ENCODE measurements at places on chromosomes 12 and 14. TPM values are rescaled to one million over a fixed set of nuclear protein-coding genes. Genes with fewer than 3 reads are reported as not detected.
A peak's percentile ranks its signal among the peaks of the same experiment; 100 is the strongest.

Gene MEG3
- total RNA-seq, result 121 TPM

Gene INHBE
- total RNA-seq, result not detected

Gene NANOG
- total RNA-seq, result not detected

Gene CD27
- total RNA-seq, result 0.50 TPM

GRCh38 chr14:74754157-74754556, 9.0 kb upstream of the YLPM1 start:
- no peak for DNase-seq

GRCh38 chr12:68451261-68452077, 119.3 kb upstream of the MDM1 start:
- peak; percentile 28 for DNase-seq

GRCh38 chr12:126998031-126998430, 1268.9 kb upstream of the TMEM132C start:
- no peak for DNase-seq

DNA sequence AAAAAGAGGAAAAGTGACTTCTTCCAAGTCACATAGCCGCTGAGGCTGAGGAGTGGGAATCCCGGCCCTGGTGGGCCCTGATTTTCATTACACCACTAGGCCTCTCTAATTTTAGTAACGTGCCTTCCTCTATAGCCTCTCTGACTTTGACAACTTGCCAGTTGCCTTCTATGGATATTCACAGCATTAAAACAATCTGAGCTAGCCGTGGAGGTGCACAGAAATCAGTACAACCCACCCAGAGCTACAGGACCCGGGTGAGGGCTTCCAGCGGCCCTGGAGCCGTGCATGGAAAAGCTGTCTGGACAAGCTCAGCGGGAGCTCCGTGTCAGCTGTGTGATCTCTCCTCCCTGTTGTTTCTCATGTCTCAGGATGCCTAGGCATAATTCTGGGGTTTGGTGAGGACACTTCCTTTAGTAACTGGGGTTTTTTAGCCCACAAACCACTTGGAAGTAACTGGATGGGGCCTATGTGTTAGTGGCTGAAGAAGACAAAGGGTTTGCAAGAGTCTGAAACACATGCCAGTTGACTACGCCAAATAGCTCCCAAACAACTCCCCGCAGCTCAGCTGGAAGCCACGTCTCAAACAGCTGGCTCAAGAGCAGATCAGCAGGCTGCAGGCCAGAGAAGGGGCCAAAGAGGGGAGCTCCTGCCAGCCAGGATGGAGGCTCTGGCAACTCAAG, 53.0 kb downstream of the SSH1 start:
- DNase-seq, result no peak

DNA sequence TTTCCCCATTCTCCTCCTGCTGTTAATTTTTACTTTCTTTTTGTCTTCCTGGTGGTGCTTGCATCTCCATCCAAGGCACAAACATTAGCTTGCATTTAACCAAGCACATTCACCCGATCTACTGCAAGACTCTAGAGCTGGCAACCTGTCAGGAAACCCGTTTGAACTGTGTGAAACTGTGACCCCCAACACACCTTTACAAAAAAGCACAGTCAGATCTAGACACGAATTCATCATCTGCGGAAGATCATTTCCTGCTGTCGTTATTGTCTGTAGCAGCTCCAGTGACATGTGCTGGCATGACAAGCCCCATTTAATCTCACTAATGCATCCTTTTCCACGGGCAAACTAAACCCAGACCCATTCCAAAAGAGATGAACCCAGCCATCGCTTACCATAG, 340.5 kb downstream of the VRK1 start:
- DNase-seq, result no peak

DNA sequence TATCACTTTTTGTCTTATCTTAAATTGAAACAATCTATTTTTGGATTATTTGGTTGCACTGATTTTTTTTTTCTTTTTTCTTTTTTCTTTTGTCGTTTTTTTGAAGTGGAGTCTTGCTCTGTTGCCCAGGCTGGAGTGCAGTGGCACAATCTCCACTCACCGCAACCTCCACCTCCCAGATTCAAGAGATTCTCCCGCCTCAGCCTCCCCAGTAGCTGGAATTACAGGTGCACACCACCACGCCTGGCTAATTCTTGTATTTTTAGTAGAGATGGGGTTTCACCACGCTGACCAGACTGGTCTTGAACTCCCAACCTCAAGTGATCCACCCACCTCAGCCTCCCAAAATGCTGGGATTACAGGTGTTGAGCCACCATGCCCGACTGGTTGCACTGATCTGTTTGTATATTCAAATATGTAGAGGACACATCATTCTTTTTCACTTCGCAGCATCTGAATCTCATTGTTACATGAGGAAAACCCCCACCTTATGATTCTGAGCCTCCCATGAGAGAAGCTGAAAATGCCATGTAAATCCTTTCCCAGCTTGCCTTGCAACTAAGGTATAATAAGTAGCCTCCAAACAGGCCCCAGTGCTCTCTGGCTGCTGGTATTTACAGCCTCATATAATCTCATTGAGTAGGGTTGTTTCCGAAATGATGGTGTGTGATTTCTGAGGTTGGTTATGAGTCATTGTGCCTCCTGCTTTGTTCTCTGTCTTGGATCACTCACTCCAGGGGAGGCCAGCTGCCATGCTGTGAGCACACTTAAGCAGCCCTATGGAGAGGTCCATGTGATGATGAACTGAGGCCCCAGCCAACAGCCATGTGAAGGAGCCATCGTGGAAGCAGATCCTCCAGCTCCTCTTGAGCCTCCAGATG, 5.2 kb upstream of the HSP90B1 start:
- no peak for DNase-seq

Gene REM2
- 0.82 TPM for total RNA-seq

DNA sequence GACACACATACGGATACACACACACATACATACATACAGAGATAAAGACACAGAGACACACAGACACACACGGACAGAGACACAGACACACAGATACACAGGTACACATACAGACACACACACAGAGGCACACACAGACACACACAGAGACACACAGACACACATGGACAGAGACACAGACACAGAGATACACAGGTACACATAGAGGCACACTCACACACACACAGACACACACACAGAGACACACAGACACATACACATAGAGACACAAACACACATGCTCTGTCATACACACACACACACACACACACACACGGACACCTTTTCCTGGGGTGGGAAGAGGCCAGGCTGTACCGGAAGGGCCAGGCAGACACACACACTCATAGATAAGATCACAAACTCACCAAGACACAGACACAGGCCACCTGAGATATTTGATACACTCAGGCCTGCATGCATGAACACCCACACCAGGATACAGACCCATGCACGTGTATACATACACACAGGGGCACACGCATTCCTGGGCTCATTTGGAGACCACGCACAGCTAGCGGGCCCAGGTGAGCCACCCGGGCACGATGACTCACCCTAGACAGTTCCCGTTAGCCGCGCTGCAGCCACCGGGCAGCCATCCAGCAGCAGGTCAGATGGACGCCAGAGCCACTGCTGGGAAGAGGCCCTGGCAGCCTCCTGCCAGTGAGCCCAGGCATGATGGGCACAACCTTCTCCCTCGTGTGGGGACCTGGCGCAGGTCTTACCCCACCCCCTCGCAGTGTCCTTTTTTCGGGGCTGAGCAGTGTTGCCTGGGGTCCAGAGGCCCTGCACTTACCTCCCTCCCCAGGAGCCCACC, 1.8 kb upstream of the AHNAK2 start:
- no peak for DNase-seq

Gene PROX2
- total RNA-seq, result not detected

- no peak for DNase-seq
Observed at GRCh38 chr12:55933169-55933798, 2.3 kb downstream of the DGKA start.

DNA sequence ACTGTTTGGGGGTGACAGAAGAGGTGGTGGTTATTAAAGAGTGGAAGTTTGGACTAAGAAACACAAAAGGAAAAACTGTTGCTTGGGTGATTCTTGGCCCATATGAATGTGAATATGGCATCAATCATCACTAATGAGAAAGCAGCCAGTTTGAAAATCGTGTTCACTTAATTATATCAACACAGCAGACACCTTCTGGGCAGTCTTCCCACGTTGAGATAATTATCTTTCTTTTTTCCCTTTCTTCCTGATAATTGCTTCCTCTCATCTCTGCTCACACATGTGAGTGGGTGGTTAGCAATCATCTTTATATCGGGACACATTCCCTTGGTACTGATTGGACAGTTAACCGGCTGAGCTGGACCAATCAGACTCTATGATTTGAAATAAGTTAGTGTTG, 539.7 kb downstream of the AACS start:
- DNase-seq, result no peak

GRCh38 chr14:45201905-45202304, 51.1 kb downstream of the MIS18BP1 start:
- DNase-seq, result no peak

- no peak for DNase-seq
Observed at GRCh38 chr12:131092901-131093603, 139.3 kb downstream of the ADGRD1 start.

DNA sequence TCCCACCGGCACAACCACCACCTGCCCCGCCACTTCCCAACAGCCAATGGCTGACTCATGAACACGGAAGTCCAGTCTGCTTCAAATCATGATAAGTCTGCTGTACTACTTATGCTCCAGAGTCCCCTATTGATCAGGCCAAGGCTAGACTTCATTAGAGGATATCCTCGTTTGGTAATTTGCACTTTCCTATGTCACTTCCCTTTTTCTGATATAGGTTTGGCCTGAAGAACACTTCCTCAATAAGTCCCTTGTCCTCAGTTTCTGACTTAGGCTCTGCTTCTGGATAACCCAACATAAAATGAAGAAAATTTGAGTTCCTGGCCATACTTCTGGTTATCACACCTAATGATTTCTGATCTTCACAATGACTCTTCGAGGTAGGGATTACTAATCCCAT, 45.3 kb downstream of the IFNG-AS1 start:
- no peak for DNase-seq

- no peak for DNase-seq
Observed at GRCh38 chr12:3055026-3055703, 22.0 kb upstream of the TSPAN9 start.

GRCh38 chr12:2648406-2648805, 146.4 kb upstream of the FKBP4 start:
- no peak for DNase-seq

GRCh38 chr14:69153152-69153872, 393 bp upstream of the DCAF5 start:
- DNase-seq, result no peak

Gene EGLN3
- 19.2 TPM for total RNA-seq

DNA sequence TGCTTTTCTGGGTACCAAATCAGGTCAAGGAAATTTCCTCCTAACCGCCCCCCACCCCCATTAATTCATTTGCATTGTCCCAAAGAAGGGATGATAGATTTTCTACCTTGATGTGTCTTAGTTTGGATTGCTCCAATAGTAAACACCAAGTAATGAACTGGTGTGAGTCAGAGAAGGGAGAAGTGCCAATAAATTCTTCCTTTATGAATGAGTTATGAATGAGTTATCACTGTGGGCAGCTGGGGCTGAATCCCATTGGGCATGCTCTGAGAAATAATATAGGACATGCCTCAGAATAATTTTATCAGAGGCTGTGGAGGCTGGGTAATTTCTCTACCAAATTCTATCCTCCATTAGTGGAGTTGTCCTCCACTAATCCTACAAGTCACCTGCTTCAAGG, 277.9 kb upstream of the FLRT2 start:
- DNase-seq, result no peak

DNA sequence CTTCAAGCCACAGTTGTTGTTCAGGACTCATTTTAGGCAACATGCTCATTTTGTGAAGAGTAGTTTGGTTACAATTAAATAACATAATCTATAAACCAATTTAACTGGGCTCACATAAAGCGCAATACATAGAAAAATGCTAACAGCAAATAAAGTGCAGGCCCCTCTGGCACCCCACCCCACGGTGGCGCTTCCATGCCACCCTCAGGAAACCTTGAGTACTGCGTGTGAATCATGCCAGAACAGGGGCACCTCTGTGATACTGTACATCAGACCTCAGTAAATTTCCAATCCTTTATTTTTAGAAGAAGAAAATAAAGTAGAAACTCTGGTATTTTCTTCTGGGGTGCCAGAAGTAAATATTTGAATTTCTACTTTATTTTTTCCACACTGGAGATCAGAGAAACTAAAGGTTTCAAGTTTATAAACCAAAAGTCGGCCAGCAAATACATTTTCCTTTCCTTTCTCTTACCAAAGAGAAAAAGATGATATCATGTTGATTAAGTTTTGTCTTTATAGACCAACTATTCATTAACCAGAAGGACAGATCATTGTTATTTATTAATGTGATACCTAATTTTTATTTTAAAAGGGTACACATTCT, 316.8 kb downstream of the PAWR start:
- no peak for DNase-seq

Gene MNAT1
- 33.0 TPM for total RNA-seq

Gene C3AR1
- 17.8 TPM for total RNA-seq

GRCh38 chr14:100678469-100678828, 48.2 kb upstream of the DLK1 start:
- no peak for DNase-seq

Gene PPP4R4
- 1.5 TPM for total RNA-seq

DNA sequence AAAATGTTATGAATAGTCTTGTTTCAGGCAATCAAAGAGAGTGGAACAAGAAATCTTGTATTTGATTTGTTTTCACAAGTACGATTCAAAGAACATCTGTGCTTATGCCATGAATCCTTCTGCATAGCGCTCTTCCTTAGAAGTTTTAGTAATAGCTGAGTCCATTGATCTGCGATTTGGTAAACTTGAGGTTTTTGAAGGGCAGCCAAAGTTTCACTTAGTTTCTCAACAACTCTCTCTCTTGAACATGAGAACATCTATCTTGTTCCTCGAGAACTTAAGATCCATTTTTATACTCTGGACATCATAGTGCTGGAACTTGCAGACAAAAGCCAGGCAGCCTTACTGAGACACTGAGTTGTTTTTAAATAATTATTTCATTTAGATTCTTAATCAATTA, 96.2 kb upstream of the USP15 start:
- no peak for DNase-seq

Gene REC8
- total RNA-seq, result 6.7 TPM

Gene RASAL1
- total RNA-seq, result not detected

- DNase-seq, result no peak
Observed at GRCh38 chr12:4106621-4107020, 166.9 kb upstream of the CCND2 start.

DNA sequence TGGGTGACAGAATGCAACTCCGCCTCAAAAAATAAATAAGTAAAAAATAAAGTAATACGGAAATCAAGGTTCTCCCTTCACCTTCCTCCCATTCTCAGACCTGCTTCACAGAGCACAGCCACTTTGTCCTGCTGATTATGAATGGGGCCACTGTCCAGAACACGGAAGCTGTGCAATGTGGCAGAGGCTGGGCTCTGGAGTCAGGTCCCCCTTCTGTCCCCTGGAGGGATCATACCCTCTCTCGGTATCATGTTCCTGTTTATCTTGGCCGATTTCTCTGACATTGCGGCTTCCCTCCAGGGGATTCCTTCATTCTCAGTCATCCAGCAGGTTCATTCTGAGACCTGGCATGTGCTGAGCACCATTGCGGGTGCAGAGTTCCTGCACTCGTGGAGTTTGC, 11.3 kb downstream of the PPP2R5C start:
- DNase-seq, result no peak

Gene FOXM1
- 4.3 TPM for total RNA-seq

Gene INHBC
- not detected for total RNA-seq

All from omental fat pad (tissue), 4 donors.